Activated CD4-positive, alpha-beta T cell treated with anti-CD3 and anti-CD28 coated beads, Interleukin-2, amount 50 U/mL, for 16 hours (primary cell): ENCODE measurements at places on chromosomes 6 and 20.

- DNase-seq: no peak
Observed at GRCh38 chr6:54935739-54936138, 89.2 kb downstream of the FAM83B start.

DNA sequence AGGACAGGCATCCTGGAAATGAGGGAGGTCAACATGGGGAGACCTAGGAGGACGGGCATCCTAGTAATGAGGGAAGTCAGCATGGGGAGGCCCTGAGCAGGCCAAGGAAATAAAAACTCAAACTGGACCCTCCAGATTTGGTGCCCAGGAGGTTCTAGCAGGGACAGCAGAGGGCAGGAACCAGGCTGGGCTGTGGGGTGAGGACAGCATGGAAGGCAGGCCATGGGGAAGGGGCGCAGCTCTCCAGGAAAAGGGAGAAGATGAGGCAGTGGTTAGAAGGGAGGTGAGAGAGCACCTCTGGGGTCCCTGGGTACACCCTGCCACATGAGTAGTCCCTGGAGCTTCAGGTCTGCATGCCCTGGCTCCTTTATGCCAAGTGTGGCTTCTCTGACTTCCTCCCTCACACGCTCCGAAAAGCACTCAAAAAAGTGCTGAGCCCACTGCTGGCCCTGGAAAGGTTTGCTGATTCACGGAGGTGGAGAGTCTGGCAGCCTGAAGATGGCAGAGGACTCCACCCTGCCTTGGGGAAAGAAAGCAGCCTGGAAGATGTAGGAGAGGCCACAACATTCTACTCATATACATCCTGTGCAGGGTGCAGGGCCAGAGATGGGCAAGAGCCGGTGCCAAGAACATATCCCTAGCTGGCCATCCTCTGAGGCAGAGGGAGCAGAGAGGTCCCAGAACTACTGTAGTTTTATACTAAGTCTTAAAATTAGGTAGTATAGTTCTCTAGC is 154.9 kb downstream of the MRPL14 start:
- no peak for DNase-seq

- DNase-seq: peak; percentile 90
Observed at GRCh38 chr20:18137412-18138265, at the start of the genes KAT14 and PET117. TSS of gene KAT14 (plus strand) at chr20:18137863. CDS start at chr20:18142661, 4,798 bp downstream. TSS of gene PET117 (plus strand) at chr20:18137863. CDS start at chr20:18137956, 93 bp downstream.

DNA sequence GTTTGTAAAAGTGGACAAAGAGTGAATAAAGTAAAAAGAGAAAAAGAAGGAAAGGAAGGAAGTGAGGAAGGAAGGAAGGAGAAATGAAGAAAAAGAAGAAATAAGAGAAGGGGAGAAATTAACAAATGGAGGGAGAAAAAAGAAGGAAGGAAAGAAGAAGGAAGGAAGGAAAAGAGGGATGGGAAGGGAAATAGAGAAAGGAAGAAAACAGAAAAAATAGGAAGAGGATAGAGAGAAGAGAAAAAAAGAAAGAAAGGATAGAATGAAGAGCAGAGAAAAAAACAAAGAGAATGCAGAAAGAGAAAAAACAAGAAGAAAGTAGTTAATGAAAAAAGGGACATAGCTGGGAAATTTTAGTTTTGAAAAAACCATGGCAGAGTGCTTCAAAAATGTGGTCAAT is 361.8 kb downstream of the EPHA7 start:
- DNase-seq: no peak

GRCh38 chr20:62749851-62750445 is 41.3 kb downstream of the NTSR1 start:
- DNase-seq: no peak

DNA sequence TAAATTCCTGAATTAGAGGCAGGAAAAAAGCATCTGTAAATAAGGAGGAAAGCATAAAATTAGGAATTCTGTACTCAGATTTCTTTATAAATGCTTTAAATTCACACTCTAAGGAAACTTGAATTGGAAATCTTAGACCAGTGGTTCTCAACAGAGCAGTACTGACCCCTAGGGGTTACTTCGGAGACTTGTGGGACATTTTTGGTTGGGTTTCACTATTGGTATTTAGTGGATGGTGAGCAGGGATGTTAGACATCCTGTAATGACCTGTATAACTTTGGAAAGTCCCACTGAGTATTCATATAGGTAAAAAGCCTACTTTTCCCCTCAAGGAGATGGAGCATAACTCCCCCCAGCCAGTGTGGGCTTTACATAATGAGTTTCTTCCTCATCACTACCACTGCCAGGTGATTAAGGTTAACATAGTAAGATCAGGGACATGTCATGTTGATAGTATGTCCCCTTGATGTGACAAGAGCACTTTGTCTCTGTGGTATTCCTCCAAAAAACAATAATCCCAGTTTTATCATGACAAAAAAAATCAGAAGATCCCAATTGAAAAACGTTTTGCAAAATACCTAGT is 31.0 kb downstream of the GLO1 start:
- peak; percentile 77 for DNase-seq

- DNase-seq: no peak
Observed at GRCh38 chr6:117911660-117912059, 4.6 kb downstream of the SLC35F1 start.

- DNase-seq: no peak
Observed at GRCh38 chr6:90222008-90222407, 74.6 kb downstream of the BACH2 start.

- no peak for DNase-seq
Observed at GRCh38 chr6:138418118-138418742, 14.2 kb downstream of the HEBP2 start.

DNA sequence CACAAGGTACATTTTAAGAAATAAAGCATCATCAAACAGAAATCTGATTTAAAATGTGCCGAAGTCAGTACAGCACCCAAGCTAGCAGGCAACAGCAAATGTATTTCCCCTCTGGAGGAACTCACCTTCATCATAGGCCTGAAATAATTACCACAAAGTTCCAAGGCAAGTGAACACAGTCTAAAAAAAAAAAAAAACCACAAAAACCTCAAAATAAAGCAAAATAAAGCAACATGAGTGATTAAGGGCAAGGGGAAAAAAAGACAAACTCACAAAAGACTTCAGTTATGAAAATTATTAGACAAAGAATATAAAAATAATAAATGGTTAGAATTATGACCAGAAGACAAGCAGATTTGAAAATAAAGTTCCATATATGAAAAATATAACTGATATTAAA is 10.4 kb downstream of the GPR63 start:
- DNase-seq: no peak

- no peak for DNase-seq
Observed at GRCh38 chr20:45701104-45701503, 734 bp upstream of the WFDC13 start.

- no peak for DNase-seq
Observed at GRCh38 chr20:49880177-49880576, 35.2 kb downstream of the SPATA2 start.

DNA sequence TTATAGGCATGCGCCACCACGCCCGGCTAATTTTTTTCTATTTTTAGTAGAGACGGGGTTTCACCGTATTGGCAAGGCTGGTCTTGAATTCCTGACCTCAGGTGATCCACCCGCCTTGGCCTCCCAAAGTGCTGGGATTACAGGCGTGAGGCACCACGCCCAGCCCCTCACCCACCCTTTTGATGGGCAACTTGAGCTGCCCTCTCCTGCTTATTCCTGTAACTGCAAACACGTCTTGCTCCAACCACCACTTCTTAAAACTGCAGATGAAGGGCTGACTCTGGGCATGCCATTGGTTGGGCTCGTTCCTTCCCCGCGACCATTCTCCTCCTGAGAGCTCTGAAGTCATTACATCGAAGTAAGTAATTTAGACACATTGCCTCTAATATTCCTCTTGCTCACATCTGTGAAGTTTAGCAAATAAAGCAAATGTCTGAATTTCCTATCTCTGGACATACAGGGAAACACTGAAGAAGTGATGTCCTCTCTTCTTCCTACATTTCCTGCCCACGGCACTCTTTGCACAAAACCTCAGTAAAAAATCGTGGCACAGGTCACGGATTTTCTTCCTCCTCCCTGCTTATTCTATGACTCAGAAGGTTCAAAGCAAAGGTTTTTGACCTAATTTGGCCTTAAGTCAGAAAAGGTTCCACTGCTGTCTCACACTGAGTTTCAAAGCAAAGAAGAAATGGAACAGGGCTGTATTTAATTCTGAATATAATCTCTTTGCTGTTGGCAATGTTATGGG is 117.5 kb downstream of the GMPR start:
- DNase-seq: no peak

- DNase-seq: peak; percentile 69
Observed at GRCh38 chr20:31861385-31862156, 8.8 kb downstream of the DUSP15 start.

DNA sequence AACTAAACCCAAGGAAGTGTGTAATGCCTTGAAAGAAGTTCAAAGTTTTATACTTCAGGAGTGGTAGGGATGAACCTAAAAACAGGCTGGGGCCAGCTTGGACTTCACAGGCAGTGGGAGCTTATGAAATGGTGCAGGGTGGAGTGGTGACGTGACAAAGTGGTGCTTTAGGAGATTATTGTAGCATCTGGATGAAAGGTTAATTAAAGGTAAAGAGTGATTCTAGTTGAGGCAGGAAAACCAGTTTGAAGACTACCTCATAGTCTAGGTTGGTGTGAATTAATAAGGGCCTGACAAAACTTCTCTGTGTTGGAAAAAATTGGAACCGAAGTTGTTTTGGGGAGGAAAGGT is 30.5 kb upstream of the GMDS start:
- DNase-seq: no peak

- DNase-seq: peak; percentile 46
Observed at GRCh38 chr6:130843575-130844320, 16.5 kb downstream of the SMLR1 start.

- no peak for DNase-seq
Observed at GRCh38 chr6:10613077-10613476, 81.3 kb downstream of the C6orf52 start.

DNA sequence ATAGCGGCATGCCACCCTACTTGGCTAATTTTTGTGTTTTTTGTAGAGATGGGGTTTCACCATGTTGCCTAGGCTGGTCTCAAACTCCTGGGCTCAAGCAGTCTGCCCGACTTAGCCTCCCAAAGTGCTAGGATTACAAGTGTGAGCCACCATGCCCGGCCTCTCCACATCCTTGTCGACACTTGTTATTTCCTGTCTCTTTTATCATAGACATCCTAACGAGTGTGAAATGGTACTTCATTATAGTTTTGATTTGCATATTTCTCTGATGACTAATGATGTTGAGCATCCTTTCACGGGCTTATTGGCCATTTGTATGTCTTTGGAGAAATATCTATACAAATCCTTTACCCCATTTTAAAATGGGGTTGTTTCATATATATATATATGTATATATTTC is 39.0 kb upstream of the ASXL1 start:
- DNase-seq: peak; percentile 36

DNA sequence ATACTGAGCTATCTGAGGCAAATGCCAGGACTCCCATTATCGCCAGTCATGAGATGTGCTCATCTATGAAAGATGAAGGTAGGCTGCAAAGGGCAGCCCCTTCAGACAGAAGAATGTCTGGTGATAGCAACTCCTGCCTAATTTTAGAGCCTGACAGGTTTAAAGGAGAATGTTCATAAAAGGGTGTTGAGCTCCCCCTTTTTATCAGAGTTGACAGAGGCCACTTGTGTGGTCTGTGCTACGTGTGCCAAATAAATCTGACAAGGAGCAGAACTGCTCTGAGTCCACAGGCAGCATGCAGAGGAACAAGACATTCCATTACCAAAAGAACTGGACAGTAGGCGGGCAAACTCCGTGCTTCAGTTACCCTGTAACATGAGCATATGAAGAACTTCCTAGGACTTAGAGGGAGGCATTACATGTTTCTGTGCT is 101.8 kb downstream of the PREP start:
- DNase-seq: no peak

DNA sequence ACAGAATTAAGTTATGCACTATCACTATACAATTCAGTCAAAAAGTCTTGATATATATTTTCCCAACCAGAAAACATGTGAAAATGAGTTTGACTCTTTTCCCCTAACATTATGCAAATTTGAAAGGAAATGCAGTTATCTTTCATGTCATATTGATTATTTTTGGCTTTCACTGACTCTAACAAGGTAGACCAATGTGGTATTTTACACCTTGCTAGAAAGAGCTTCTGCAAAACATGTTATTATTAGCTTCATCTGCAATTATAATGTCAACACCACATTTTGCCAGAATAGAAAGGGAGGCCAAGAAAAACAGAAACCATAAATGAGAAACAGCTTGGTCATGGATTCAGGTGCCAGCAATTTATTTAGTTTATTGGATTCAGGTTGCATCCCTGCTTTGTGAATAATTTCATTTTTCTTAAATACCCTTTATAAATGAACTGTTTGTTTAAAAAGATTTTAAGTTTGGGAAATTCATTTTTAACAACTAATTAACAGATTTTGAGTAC is 226.1 kb upstream of the GJE1 start:
- DNase-seq: no peak

DNA sequence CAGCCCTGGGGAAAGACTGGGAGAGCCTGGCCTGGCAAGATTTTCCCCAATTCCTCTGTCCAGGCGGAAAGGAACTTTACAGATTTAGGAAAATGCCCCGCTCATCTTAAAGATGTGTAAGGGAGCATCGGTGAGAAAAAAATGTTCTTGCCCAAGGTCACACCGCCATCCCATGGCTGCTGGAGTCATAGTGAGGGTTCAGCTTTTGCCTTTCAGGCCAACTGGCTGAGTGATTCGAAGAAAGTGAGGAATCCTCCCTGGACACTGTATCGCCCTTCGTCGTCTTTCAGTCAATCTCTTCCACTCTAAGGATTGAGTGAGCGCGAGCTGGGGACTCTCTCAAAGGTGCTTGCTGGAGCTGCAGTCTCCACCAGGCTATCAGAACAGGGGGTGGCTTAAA is 1.4 kb downstream of the WFDC2 start:
- no peak for DNase-seq

DNA sequence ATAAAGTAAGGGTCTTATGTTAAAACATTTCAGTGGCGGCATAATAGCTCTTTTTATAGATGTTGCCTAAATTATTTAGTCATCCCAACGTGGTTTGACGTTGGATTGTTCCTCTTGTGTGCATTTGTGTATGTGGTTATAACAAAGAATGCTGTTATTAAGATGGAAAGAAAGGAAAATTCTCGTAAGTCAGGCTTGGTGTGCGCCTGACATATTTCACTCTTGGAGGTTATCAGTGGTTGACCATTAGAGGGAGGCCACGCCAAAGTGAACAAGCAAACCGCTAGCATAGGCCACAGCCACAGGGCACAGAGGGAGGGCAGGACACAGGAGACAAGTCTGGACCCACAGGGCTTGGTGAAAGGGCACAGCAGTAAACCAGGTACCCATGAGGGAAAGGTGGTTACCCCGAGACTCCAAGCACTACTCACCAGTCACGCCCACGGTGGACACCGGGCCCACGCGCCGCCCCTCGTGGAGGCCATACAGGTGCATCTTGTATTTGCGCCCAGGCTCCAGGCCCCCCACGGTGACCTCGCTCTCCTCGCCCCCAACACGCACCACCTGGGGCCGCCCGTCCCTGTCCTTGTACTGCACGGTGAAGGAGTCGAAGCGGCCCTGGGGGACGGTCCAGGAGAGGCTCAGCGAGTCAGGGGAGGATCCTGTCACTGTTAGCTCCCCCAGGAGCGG is 22.9 kb downstream of the CYP21A2 start:
- no peak for DNase-seq
